ENCODE measurements at places on chromosomes 2 and 18.
A peak's percentile ranks its signal among the peaks of the same experiment; 100 is the strongest.

- no peak for DNase-seq
Observed at GRCh38 chr18:35089382-35089781, 48.2 kb downstream of the MAPRE2 start.

DNA sequence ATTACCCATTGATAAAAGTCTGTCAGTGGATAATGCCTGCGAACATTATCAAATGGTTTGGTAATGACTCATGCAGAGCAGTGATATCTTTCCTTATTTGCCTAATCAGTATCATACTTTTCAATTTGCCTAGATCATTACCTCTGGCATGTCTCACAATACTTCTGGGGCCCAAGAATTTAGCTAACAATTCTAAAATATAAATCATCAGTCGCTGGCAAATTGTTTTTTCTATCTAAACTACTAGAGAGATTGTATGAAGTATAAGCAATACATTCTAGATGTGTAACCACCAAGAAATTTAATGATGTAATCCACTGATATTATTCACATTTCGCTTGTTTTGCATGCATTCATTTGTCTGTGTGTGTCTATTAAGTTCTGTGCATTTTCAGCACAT lies 191.2 kb upstream of the CDH19 start:
- no peak for DNase-seq

DNA sequence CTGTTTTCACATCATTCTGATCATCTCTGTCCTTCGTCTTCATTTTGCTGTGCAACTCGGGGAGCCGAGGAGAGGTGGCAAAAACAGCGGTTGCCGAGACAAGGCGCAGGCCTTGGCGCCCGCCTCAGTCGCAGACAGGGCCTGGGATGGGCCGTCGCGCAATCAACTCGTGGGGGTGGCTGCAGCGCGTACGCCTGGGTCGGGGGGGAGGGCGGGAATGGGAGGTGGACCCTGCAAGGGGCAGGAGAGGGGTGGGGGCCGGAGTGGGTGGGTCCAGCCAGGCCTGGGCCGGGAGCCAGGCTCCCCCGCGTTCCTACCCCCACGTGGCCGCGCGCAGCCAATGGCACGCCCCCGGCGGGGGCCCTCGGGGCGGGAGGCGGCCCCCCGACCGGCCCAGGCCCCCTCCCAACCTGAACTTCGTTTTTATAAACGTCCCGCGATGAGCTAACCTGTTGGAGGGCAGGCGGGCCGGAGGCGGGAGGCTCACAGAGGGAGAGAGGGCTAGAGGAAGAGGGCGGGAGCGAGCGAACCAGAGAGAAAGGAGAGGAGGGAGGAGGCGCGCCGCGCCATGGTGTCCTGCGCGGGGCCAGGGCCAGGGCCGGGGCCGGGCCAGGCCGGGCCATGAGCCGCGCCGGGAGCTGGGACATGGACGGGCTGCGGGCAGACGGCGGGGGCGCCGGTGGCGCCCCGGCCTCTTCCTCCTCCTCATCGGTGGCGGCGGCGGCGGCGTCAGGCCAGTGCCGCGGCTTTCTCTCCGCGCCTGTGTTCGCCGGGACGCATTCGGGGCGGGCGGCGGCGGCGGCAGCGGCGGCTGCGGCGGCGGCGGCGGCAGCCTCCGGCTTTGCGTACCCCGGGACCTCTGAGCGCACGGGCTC lies at the start of gene HOXD13:
Gene HOXD13, plus strand, starts transcription at position 452 of the 875 bp plus-strand sequence. Its CDS starts 170 bp downstream, at position 622.
- no peak for DNase-seq

- DNase-seq: no peak
Observed at GRCh38 chr2:159521272-159521671, 95.1 kb downstream of the BAZ2B start.

GRCh38 chr18:77560341-77560992 lies 310.8 kb downstream of the GALR1 start:
- DNase-seq: no peak

GRCh38 chr2:156687715-156688114 lies 251.5 kb downstream of the GPD2 start:
- no peak for DNase-seq

- no peak for DNase-seq
Observed at GRCh38 chr18:7755753-7756475, 188.8 kb downstream of the PTPRM start.

DNA sequence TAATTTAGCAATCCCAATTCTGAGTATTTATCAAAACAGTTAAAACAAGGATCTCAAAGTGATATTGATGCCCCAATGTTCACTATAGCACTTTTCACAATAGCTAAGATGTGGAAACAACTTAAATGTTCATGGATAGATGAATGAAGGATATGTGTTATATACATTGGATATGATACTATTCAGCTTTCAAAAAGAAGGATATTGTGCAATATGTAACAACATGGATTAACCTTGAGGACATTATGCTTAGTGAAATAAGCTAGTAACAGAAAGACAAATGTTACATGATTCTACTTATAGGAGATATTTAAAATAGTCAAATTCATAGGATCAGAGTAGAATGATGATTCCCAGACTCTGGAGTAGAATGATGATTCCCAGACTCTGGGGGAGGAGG lies 78.0 kb downstream of the INSIG2 start:
- DNase-seq: no peak

DNA sequence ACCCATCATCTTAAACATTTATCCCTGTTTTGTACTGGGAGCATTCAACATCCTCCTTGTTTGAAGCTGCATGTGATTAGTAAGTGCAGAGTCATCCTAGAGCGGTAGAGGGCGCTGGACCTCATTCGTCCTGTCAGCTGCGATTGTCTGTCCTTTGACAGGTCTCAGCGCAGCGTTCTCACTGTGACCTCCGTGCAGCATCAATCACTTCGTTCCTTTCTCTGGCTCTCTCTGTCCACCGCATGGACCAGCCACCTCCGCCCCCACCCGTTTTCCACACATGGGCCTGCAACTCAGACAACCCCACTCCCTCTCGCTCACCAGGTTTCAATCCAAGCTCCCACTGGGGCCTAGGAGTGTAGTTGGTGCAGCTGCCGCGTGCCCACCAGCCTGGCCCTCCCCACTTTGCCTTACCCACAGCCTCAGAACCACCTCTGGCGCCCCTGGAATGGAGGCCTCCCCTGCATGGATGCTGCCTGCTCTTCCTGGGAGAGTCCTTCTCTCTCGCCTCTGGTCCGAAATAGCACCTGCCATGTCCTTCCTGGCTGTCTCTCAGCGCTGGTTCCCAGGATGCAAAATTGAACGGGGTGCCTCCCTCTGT lies 90.5 kb downstream of the NDUFA10 start:
- peak; percentile 72 for DNase-seq

- DNase-seq: no peak
Observed at GRCh38 chr2:235613649-235614048, 119.8 kb downstream of the AGAP1 start.

- no peak for DNase-seq
Observed at GRCh38 chr2:77578354-77578753, 56.2 kb upstream of the LRRTM4 start.

- no peak for DNase-seq
Observed at GRCh38 chr2:194203898-194204297, 1453.1 kb upstream of the SLC39A10 start.

DNA sequence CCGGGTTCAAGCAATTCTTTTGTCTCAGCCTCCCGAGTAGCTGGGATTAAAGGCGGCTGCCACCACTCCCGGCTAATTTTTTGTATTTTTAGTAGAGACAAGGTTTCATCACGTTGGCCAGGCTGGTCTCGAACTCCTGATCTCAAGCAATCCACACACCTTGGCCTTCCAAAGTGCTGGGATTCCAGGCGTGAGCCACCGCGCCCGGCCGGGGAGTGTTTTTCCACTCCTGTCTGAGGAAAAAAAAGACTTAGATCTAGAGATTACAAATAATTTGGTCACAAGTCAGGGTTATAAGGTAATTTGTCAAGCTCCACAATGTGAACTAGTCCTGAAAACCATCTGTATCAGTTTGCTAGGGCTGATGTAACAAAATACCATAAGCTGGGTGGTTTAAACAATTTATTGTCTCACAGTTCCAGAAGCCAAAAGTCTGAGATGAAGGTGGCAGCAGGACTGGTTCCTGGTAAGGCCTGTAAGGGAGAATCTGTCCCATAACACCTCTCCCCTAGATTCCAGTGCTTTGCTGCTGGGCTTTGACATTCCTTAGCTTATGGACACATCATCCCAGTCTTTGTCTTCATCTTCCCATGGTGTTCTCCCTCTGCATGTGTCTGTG lies 40.7 kb upstream of the SP3 start:
- DNase-seq: no peak

DNA sequence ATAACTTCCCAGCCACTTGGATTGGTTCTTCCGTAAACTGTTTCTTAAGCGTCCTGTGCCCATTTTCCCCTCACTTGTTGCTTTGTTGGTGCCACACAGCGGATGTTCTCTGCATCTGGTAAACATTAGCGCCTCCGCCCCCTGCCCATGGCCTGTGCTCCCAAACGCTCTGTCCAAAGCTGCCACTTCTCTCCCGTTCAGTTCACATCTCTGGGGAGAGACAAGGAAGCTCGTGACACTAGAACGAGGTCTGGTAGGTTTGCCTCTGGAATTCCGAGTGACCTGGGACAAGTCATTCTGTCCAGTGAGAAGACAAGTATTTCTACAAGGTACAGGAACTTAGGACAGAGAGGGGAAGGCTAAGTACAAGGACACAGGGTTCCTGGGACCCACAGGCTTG lies 9.4 kb downstream of the COPS9 start:
- no peak for DNase-seq

DNA sequence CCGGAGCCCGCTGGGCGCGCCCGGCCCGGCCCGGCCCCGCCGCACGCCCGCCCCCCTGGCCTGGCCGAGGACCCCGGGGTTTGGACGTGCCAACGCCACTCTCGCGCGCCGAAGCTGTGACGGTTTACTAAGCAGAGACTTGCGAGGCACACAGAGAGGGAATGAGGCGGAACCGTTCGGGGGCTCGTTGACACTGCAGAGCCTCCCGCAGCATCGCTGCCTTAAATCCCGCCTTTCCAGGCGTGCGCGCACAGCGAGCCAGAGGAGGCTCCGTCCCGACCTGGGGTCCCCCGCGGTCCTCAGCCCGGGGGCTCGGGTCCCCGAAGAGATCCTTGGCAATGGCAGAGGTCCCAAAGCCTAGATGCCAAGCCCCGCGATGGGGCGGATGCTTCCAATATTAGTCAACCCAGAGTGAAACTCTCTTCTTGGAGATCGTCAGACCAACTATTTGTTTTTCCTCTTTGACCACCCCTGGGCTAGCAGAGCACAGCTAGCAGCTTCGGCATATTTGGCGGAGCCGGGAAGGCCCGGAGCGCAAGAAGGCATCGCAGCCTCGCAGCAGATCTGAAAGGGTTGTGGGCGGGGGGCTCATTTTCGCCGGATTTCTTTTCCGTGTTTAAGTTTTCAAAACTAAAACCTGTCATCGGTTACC lies at the start of gene ZNF385B:
Gene ZNF385B, minus strand, starts transcription at position 197 of the 652 bp plus-strand sequence.
- peak; percentile 23 for DNase-seq

GRCh38 chr2:113407446-113408099 lies 29.9 kb upstream of the ZNG1B start:
- no peak for DNase-seq

GRCh38 chr18:68417166-68417799 lies 297.6 kb downstream of the TMX3 start:
- DNase-seq: no peak

DNA sequence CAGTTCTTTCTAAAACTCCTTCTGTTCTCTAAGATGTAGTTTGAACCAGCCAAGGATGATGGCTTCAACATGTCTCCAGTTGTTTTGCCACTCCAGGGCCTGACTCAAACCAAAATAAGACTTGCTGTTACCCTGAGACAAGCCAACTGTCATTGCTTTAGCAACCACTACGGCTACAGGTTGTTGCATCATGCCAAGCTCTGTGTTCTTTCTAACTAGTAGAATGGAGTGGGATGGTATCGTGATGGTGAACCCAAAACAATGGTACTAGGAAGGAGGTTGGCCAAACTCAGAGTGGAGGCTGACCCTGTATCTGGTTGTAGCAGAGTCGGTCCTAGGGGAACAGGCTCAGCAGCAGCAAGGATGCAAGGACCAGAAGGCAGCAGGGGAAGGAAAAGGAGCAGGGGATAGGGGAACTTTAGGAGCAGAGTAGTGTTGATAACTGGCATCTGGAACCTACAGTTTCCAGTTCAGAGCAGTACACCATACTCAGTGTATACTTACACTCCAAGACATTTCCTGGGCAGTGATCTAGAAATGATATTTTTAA lies 51.6 kb downstream of the PDK1 start:
- no peak for DNase-seq

- no peak for DNase-seq
Observed at GRCh38 chr2:43078781-43079755, 147.3 kb downstream of the ZFP36L2 start.

- no peak for DNase-seq
Observed at GRCh38 chr2:96555146-96555610, 18.6 kb downstream of the ARID5A start.

- no peak for DNase-seq
Observed at GRCh38 chr2:15999596-16000469, 59.5 kb downstream of the MYCN start.

- no peak for DNase-seq
Observed at GRCh38 chr2:240672076-240672700, 10.5 kb downstream of the AQP12B start.

DNA sequence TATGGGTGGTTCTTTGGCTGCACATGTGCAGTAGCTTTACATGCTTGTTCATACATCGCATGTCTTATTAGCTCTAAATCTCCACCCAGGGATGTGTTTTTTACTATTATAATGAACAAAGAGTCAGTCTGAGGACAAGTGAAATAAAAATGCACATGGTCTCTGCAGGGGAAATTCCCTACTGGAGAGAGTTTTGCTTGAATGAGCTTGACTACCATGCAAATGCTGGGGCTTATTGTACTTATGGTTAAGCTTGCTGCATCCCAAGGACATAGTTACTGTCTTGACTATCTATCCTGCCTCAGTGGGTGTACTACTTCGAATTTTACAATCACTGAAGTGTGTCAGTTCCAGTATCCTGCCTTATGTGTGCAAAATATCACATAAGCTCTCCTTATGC lies 362.7 kb downstream of the TDRD15 start:
- no peak for DNase-seq

GRCh38 chr2:239942871-239943311 lies 82.3 kb downstream of the NDUFA10 start:
- no peak for DNase-seq

DNA sequence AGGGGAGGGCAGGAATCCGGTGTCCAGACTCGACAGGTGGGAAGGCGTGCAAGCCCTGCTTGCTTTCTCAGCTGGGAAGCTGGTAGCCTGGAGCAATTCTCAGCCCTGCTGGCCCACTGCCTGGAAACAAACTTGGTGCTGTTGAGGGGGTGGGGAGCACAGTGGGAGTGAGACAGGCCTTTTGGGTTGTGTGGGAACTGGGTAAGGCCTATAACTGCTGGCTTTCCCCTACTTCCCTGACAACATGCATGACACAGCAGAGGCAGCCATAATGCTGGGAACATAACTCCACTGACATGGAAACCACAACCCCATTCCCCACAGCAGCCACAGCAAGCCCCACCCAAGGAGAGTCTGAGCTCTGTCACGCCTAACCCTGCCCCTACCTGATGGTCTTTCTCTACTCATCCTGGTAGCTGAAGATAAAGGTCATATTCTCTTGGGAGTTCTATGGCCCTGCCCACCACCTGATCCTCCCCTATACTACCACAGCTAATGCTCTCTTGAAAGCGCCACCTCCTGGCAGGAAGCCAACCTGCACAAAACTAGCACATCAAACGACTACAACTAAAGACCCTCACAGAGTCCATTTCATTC lies 122.9 kb upstream of the ACVR1C start:
- DNase-seq: no peak

- no peak for DNase-seq
Observed at GRCh38 chr2:240563951-240564560, 3.9 kb downstream of the DUSP28 start.
